Gastrocnemius medialis (tissue), 4 donors: ENCODE measurements at places on chromosomes 7 and 10. TPM values are rescaled to one million over a fixed set of nuclear protein-coding genes. Genes with fewer than 3 reads are reported as not detected.

The DLG5 gene
- 50.1 TPM for total RNA-seq

- no peak overlapping the region for H3K27ac ChIP-seq
- peaks cover 52% of the 10 kb centered on the region for H3K4me1 ChIP-seq
- H3K27me3 ChIP-seq = peaks cover 99% of the 10 kb centered on the region
Measured at GRCh38 chr10:100744136-100744986, 1.0 kb upstream of the PAX2 start.

DNA sequence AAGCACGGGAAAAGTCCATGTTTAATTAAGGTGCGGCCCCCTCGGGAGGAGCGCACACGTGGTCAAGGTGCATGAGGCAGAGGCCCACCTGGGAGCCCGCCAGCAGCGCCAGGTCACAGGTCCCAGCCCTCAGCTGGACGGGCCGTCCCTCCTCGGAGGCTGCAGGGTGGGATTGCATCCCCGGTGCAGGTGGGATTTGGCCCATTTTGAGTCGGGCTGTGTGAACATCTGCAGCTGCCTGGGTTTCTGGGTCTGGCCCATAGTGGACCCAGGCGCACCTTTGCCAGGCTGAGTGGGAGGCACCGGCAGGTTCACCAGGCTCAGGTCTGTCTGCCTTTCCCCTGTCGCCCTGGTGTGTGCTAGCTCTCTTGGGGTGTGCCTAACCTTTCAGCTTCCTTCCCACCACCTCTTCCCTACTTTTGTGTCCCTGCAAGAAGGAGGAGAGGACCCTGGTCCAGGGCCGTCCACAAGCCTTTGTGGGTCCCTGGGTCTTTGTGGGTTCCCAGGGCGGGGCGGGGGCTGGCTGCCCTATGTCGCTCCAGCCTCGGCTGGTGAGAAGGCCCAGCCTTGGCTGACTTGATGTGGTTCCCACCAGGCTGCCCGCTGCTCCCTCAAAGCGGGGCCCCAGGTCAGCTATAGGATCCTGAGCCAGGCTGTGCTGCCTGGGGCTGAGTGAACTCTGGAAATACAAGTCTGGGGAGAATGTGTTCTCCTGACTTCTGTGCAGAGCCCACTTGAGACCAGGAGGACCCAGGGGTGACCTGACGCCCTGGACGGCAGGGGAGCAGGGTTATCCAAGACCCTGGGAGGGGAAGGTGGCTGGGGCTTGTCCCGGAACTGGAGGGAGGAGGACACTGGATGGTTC, 186.7 kb upstream of the SHH start:
- no peak overlapping the region for H3K4me3 ChIP-seq
- no peaks in the 10 kb centered on the region for H3K27me3 ChIP-seq
- no peak overlapping the region for H3K27ac ChIP-seq
- no peaks in the 10 kb centered on the region for H3K36me3 ChIP-seq
- DNase-seq = no peak

DNA sequence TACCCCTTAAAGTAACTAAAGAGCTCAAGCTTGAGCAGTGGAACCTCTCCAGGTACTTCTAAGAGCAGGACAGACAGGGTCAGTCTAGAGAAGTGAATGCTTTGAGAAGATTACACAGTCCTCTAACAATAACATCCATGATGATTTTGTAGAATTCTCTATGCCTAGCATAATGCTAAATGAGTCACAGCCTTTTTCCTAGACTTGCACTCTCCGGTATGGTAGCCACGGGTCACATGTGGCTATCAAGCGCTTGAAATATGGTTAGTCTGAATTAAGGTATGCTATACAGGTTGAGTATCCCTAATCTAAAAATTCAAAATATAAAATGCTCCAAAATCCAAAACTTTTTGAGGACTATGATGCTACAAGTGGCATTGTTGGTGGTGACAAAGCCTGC, 166.6 kb upstream of the MKLN1 start:
- H3K27ac ChIP-seq = peak overlapping the region; percentile 31
- H3K27me3 ChIP-seq = no peaks in the 10 kb centered on the region
- DNase-seq = no peak
- no peak overlapping the region for H3K4me3 ChIP-seq

DNA sequence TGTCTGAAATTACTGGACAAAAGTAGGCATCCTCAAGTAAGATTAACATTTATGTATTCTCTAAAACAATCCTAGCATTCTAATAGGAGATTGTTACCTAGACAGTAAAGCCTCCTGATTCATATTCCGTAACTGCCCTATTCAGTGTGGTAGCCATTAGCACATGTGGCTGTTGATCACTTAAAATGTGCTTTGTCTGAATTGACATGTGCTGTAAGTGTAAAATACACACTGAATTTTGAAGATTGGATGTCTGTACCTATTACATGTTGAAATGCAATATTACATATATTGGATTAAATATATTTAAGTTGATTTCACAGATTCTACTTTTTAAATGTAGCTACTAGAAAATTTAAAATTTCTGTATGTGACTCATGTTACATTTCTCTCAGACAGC, 14.6 kb downstream of the EDRF1 start:
- H3K27ac ChIP-seq = no peak overlapping the region
- H3K4me1 ChIP-seq = peaks cover 5% of the 10 kb centered on the region
- H3K36me3 ChIP-seq = peaks cover 6% of the 10 kb centered on the region

The RNLS gene
- total RNA-seq = 9.3 TPM

The ZNF804B gene
- total RNA-seq = not detected

The GPR15LG gene
- not detected for total RNA-seq

The RARRES2 gene
- 4.7 TPM for total RNA-seq

The PHYHIPL gene
- total RNA-seq = 0.32 TPM

The RAMP3 gene
- total RNA-seq = 39.0 TPM

GRCh38 chr7:30906515-30907240, 5.0 kb upstream of the AQP1 start:
- no peaks in the 10 kb centered on the region for H3K27me3 ChIP-seq
- no peaks in the 10 kb centered on the region for H3K36me3 ChIP-seq
- DNase-seq = no peak
- H3K4me1 ChIP-seq = peaks cover 14% of the 10 kb centered on the region
- H3K4me3 ChIP-seq = no peak overlapping the region
- H3K27ac ChIP-seq = no peak overlapping the region

- no peak for DNase-seq
- no peaks in the 10 kb centered on the region for H3K4me1 ChIP-seq
- H3K36me3 ChIP-seq = no peaks in the 10 kb centered on the region
- H3K4me3 ChIP-seq = no peak overlapping the region
- no peaks in the 10 kb centered on the region for H3K27me3 ChIP-seq
Measured at GRCh38 chr10:99720387-99720786, 11.5 kb downstream of the COX15 start.

GRCh38 chr10:126908225-126908624, 3.0 kb downstream of the DOCK1 start:
- peaks cover 8% of the 10 kb centered on the region for H3K27me3 ChIP-seq
- H3K4me1 ChIP-seq = peaks cover 2% of the 10 kb centered on the region
- DNase-seq = no peak
- no peak overlapping the region for H3K4me3 ChIP-seq
- peak overlapping the region; percentile 14 for H3K27ac ChIP-seq
- H3K36me3 ChIP-seq = no peaks in the 10 kb centered on the region

The PNLIPRP2 gene
- not detected for total RNA-seq

DNA sequence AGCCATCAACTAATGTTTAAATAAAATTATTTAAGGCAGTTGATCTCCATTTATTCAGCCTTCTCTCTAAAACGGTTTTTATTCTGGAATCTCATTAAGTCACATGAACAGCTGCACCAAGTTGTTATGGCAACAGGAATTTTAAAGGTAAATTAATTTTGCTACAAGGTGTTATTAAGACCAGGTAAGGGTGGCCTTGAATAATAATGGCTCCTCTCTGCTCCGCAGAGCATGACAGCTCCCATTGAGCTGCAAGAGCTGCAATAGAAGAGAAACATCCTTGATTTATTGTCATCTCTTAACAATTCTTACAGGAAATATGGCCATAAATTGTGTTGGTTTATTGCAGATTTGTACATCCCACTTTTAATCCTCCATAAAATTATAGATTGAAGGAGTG, 165.8 kb downstream of the KLF6 start:
- H3K27me3 ChIP-seq = no peaks in the 10 kb centered on the region
- H3K36me3 ChIP-seq = no peaks in the 10 kb centered on the region
- peaks cover 11% of the 10 kb centered on the region for H3K4me1 ChIP-seq
- H3K27ac ChIP-seq = no peak overlapping the region
- DNase-seq = no peak

The LRRC17 gene
- total RNA-seq = 0.62 TPM
